Stimulated activated CD8-positive, alpha-beta memory T cell treated with anti-CD3 and anti-CD28 coated beads, Interleukin-15, amount 100 ng/mL, for 1 hour (primary cell): ENCODE measurements at places on chromosomes 2 and 18.

GRCh38 chr18:9708434-9709303, 568 bp downstream of the RAB31 start:
- DNase-seq = no peak

DNA sequence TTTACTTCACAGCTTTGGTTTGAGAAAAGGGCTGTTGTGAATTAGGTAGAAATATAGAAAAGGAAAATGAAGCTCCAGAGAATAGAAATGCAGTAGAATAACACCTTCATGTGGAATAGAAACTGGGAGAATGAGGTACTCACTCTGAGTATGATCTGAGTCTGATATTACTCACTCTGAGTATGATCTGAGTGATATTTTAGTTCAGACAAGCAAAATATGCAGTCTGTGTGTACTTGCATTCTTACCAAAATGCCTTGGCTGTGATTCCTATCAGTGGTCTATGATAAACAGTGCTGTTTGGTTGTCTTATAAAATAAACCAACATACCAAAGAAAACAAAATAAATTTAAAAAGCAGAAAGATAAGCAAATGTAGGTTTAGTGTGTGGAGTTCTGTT, 487.6 kb downstream of the THSD7B start:
- no peak for DNase-seq

DNA sequence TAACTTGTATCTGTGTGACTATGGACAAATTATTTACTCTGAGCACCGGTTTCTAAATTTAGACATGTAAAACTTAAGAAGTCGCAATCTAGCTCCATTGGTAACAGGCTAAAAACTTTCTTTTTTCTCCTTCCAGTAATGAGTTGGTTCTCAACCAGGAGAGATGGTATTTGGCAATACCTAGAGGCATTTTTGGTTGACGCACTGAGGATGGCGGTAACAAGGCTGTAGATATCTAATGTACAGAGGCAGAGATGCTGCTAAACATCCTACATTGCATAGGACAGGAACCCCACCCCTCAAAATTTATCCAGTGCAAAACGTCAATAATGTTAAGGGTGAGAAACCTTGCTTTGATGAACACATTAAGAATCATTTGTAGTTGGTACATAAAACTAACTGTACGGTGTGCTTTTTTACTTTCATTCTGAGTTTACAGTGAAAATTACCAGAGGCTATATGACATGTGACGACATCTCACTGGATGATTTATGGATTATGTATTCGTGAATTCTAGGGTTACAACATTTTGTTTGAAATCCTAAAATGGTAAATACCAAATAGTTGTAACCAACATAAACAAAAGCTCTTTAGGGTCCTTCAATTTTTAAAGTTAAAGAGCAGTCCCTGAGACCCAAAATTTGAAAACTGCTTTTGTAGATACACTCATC, 91.3 kb downstream of the TLK1 start:
- DNase-seq = no peak

DNA sequence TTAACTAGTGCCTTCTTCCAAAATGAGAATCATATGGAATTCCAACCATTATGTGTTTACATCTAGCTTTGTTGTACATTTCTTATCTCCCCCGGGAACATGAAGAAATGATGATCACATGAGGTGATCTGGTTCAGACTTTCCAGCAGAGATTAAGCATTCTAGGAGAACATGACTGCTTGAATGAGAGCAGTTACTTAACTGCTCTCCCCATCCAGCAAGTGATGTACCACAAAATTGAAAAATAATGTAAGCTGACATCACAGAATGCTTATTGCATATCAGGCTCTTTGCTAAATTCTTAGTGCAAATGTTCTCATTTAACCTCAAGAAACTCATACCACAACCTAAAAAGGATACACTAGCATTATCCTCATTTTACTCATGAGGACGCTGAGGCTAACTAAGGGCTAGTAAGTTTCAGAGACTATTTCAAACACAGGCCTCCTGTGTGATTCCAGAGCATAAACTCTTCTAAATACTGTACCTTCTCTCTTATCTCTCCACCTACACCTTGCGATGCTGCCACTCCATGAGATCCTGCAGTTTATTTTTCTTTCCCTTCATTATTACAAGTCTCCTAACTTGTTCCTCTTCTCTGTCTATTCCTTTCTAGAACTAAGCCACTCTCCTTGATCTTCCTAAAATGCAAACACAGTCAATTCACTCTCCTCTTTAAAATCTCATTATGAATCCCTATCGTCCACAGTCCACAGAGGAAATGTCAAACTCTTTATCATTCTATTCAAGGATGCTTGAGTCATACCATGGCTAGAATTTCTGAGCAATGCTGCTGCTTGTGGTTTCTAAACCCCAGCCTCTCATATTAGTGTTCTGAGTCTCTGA, 1224.8 kb upstream of the ZEB2 start:
- DNase-seq = no peak

DNA sequence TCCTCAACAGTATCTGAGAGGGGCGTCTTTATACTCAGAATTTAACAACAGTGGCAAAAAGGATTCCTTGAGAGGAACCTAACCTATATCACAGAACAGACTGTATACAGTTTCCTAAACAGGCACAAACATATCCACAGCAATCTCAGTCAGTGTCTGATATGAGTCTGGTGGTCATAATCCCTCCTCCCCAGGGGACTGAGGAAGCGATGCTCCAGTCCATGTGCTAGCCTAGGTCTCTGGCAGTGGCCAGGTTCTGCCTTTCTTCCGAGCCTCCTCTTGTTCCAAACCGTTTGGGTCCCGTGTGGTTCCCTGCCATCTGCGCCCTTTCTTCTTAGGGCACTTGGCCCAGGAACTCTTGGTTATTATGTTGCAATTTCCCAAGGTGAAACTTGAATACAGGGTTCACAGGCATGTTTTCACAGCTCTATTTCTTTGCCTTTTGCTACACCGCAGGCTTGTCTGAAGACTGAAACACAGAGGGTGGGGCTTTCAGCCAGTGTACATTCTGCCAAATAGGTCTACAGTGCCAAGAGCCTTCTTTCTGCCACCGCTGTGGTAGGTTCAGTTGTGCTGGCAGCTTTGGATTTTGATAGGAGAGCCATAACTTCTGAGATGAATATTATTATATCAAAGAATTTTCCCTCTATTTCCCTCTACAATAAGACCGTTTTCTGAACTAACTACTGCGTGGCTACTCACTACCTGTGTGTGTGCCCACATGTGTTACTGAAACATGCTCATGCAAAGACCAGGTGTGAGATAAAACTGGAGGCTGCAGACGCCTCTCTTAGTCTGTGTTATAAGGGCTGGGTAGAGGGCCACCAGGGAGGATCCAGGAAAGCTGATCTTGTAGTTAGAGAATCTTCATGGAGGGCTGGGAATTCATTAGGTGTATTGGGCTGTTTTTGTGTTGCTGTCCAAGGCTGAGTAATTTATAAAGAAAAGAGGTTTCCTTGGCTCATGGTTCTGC, 75.0 kb upstream of the HAAO start:
- DNase-seq = no peak

DNA sequence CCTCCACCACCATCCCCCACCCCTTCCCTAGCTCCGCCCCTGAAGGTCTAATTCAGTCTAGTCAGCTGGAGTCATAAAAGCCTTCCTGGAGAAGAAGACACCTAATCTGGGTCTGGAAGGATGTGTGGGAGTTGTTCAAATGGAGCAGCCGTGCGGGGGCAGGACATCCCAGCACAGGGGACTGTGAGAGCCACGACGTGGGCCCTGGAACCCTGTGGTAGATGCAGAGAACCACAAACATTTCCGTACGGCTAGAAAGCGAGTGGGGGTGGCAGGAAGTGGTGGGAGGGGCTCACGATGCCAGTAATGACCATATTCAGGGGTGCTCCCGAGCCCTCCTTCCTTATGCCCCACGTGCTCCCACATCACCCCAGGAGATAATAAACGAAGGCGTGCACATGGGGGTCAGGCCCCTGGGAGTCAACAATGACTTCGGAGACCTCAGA, 20.9 kb upstream of the COL6A3 start:
- DNase-seq = peak; percentile 58

DNA sequence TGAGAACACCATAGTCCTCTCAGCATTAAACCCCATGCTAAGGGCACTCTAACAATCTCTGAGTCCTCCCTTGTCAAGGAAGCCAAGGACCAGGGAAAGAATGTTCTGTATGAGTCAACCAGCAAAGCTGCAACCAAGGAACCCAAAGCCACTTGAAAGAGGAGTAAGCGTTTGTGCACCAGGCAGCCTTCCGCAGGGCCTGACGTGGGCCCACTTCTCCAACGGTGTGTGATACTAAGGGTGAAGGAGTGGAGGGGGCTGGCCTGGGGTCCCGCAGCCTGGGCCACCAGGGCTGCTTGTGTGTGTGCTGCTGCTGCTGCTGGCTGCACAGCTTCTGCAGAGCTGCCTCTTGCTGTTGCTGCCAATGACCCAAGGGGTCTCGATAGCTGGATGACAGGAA, 30.1 kb upstream of the GALNT14 start:
- no peak for DNase-seq

DNA sequence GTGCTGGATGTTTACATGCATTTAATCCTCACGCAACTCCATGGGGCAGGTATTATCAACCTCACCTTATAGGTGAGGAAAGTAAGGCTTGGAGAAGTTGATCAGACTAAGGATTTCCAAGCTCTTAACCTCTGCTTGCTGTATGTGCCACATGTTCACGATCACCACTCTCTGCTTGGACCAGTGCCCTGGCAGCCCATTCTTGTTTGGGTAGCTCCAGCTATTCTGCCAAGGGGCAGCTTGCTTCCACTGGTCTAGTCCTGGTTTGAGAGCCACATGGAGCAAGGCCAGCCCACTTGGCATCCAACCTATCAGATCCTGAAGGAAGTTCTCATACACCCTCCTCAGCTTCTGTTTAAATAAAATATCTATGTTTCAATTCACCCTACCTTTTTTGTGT, 14.3 kb downstream of the PLB1 start:
- no peak for DNase-seq

DNA sequence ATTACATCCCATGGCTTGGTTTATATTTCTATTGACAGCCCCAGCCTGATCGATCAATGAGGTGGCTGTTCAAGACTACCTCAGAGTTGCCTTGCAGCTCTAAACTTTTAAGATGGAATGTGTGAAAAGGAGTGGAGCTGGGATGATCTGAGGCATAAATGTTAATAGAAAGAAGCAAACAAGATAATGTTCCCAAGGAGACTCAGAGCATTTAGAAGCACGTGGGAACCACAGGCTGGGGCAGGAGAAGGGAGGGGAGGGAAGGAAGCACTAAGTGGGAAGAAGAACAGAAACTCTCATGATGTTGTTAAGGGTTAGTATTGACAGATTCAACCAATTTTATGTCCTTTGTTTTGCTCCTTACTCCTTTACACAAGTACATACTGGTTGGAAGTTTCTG, 28.8 kb upstream of the LRATD1 start:
- DNase-seq = no peak

DNA sequence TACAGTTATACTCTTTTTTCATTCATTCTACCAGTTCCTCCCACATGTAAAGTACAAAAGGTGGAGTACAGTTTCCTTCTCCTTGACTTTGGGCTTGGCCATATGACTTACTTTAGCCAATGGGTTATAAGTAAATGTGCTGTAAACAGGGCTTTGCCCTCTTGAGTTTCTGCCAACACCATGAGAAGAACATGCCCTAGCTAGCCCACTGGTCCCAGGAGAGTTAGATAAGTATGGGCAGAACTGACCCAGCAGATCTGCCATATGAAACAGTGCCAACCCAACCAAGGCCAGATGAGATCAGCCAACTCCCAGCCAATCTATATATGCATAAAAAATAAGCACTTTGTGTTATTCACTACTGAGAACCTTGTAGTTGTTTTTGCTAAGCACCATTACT, 25.5 kb downstream of the ZC3H8 start:
- DNase-seq = no peak

DNA sequence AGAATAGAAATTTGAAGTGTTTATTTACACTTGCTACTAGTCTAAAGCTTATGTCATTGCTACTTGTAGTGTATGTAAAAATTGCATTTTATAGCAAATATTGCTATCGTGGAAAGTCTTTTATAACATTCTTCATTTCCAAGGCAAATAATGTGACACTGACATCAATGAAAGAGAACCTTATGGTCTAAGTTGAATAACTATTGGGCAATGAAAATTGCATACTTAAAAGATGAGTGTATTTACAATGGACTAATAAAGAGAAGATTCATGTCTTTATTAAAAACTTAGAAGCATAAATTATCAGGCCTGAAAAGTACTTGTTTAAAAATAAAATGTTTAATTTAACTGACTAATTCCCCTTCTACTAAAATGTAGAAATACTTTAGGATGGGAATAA, 82.2 kb downstream of the LRP1B start:
- DNase-seq = no peak

DNA sequence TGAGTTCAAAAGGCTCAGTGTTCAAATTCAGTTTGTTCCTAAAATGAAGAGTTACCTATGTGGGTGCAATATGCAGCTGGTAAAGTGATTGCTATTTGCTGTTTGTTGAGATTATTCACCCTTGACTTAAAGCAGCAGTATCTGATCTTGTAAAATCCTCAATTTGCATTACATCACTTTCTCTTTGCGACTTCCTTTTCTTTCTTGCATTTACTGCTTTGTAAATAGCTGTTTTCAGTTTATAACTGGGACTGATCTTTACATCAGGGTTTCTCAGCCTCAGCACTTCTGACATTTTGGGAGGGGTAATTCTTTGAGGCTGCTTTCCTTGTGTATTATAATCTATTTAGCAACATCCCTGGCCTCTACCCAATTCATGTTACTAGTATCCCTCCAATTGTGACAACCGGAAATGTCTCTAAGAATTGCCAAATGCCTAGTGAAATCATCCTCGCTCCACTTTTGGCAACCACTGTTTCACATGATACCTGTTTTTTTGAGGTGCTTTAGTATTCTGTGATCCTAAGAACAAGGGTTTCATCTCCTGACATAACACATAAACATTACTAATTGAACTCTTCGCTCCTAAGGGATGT, 12.1 kb upstream of the ERCC3 start:
- no peak for DNase-seq
